ENCODE measurements at places on chromosomes 16 and 17.

GRCh38 chr17:80274331-80274730, 13.7 kb downstream of the RNF213 start:
- no peak for DNase-seq

DNA sequence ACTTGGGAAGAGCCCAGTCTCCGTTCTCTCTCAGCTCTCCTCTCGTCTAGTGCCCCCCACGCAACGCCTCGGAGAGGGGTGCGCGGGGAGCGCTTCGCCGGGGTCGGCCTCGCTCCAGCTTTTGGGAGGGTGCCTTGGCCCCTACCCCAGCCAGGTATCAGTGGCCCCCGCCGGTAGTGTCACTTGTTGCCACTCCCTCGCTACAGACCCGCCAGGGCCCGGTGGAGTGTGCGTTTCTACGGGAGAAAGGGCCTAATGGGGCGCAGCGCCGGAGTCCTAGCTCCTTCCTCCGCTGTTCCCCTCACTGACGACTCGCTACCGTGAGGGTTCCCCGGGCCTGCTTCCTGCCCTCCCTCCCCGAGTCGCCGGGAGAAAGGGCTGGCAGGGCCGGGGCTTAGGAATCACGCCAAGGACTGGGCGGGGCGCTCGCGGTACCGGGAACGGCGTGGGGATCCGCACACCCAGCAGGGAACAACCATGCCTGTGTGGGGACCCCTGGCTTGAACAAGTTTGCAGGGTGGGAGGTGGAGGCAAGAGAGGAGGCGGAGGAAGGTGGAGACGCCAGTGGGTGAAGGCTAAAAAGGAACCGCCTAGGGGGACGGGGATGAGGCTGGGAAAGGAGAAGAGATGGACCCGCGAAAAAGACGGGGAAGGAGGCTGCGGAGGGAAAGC, 997 bp upstream of the CDH11 start:
- no peak for DNase-seq

DNA sequence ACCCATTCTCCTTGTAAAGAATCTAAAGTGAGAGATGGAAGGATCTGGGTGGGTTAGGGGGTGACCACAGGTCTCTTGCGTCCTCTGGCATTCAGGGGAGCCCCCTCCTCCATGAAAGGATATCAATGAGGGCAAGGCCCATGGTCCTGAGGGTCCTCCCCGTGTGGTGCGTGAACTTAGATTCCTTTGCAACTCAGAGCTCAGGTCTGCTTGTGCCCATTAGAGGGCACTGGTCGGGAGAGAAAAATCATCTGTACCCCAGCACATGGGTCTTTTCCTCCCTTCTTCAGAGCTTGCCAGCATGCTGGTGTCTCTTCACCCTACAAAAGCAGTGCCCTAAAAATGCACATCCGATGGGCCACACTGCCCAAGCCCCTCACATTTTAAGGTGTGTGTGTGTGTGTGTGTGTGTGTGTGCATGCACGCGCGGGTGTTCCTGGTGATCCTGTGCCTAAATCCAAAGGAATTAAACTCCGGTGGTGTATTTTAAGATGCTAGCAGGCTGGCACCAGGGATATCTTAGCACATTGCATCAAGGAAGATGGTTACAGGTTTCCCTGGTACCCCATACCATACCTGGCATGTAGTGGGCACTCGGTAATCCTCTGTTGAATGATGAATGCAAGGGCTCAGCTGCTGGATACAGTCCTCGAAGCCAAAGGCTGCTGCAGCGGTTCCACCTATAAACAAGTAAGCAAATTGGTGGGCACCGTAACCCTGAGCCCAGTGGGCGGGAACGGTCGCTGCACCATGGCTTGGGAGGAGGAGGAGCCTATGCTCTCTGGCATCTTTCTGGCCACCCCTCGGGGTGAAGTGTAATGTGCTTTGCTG, 4.7 kb downstream of the C1QTNF1 start:
- no peak for DNase-seq

GRCh38 chr17:4118015-4118743, 24.7 kb downstream of the ZZEF1 start:
- DNase-seq, result no peak

All from activated CD8-positive, alpha-beta T cell treated with anti-CD3 and anti-CD28 coated beads, Interleukin-2, amount 10 ng/mL, durations not matched to agents 7 days and 5 days (primary cell).